Brain pericyte (primary cell): ENCODE measurements at places on chromosomes 4 and X.

DNA sequence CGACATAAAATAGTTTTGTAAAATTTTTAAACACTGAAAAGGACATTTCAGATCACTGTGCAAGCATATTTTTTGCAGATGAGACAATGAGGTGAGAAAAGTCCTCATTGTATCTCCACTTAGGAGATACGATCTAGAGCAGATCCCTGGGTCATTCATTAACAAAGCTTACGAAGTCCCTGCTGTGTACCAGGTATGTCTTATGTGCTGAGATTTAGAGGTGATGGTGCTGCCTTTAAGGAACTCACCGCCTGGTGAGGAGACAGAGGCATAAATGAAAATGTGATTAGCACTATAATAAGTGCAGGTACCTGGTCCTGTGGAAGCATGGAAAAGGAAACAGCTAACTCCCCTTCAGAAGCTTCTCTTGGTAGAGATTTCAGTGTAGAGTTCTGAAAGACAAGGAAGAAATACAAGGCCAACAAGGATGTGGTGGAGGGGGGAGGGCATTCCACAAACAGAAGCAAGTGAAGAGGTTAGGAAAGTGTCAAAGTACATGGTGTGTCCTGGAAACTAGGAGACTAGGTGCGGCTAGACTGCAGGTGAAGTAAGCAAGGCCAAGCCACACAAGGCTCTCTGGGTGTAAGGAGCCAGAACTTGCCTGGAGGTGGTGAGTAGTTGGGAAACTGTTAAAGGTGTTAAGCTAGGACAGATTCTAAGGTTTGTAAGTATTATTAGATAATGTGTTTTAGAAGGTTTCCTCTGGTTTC, 1.5 kb upstream of the NDNF start:
- no peak for DNase-seq

DNA sequence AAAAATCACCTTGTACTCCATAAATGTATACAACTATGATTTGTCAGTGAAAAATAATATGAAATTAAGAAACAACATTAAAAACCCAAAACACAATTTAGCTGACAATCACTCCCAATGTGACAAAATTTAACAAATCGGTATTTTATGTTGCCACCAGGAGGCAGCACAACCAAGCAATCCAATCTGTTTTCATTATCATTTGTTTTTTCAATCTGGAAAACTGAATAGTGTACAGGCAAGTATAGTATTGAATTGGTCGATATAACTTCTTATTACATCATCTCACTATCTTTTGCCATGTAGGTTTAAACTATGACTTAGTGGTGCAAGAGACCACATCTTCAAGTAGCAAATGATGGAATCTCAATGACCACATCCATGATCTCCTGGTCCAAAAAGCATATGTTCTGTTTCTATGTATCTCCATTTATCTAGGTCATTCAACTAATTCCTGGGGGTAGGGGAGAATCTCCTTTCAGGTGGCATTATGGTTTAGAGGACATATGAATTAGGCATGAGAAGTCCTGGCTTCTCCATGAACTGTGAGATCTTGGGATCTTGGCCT, 112.9 kb upstream of the AGA start:
- no peak for DNase-seq

DNA sequence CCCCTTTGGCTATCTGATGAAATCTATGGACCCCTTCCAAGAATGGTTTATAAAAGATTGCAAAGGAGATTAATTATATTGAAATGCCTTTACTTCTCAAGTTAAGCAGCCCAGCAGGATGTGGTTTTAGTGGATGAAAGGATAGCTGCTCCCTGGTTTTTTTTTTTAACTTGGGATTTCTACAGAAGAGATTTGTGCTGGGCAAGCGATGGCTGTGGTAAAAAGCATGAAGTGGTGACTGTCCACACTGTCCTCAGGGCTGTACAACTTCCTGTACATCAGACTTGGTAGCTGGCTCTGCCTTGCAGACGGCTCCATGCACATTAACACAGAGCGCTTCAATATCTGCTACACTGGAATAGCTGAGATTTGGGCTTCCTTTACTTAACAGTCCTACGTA, 321.7 kb downstream of the DHX15 start:
- DNase-seq = no peak

- DNase-seq = no peak
These were observed 362.1 kb upstream of the ATOH1 start for GRCh38 chr4:93466446-93466845.
